ENCODE measurements at places on chromosomes 4 and X.

DNA sequence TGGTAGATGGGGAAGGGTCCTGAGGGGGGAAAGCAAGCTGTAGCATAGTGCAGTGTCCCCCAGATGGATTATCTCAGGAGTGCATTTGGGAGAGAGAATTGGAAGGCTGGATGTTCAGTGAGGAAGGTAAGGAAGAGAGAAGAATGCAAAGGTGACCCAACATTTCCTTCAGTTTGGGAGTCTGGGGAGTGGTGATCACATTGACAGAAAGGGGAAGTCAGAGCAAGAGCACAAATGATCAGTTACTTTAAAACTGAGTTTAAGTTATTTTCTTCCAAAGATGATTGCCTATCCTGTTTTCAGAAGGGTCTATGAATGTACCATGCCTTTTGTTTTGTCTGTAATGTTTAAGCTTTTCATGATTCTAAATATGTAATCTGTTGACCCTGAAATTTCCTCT lies 47.6 kb downstream of the ARHGAP10 start:
- DNase-seq: no peak

DNA sequence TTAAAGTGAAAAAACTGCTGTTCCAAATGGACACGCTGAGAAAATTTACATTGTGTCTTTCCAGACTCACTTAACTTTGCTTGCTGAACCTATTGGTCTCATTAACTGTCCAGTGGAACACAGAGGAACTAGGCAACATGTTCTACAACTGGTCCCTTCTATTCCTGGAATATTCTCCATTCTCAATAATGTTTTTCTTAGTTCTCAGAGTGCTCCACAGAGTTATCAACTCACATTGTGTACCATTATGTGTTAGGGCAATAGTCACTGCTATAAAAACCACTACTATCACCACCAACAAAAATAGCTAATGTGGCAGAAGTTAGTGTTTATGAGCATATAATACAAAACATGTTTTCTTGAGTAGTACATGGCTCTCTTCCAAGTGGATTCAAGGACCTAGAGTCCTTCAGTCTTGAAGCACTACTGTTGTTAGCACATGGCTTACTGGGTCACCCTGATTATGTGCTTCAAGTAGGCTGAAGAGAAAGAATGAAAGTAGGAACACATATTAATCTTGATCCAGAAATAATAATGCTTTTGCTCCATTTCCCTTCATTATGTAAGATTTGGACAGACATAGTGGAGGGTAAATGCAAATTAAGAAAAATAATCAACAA lies 865.3 kb upstream of the HS3ST1 start:
- DNase-seq: no peak

GRCh38 chr4:27357283-27357682 lies 496.6 kb downstream of the STIM2 start:
- DNase-seq: no peak

- DNase-seq: no peak
Measured at GRCh38 chr4:48687313-48688051, 92.6 kb downstream of the FRYL start.

DNA sequence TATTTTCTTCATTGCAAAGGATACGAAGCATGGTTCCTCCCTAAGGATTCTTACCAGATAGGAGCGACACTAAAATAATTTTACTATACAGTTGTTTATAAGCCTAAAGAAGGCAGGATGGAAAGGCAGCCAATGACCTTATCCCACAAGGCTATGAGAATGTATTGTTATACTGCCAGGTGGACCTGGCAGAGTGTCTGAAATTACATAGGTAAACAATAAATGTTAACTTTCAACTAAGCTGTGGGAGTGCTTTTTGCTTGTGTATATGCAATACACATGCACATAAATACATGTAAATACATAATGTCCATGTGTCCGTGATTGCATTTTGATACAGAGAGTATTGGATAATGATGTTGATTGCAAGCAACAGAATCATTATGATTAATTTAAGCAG lies 850.6 kb downstream of the CENPC start:
- DNase-seq: no peak

DNA sequence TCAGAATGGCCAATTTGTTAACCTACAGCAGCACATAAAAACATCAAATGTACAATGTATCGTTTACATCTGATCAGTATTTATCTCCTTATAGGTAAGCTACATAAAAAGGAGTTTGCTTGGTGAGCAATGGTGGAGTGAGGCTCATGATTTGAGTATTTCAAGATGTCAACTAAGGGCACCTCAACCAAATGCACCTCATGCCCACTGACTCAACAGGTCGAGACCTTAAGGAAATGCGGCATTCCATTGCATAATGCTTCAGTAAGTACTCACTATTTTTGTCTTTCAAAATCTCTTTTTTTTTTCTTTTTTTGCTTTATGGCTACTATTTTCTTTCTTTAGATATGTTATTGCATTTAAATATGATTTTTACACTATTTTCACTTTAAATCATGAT lies 181.0 kb upstream of the TLL1 start:
- no peak for DNase-seq

- DNase-seq: no peak
Measured at GRCh38 chrX:21883258-21883657, 27.5 kb downstream of the YY2 start.

DNA sequence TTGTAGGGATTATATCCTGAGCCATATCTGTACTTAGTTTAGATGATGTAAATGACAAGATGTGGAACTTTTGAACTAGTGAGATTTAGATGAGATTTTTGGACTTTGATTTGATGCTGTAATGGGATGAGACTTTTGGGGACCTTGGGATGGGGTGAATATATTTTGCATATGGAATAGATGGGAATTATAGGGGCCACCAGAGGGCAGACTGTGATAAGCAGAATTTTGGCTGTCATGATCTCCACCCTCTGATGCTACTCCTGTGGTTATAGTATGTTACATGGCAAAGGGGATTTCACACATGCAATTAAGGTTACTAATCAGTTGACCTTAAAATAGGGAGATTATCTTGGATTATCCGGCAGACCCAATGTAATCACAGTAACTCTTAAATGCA lies 214.0 kb upstream of the NHS start:
- no peak for DNase-seq

GRCh38 chr4:101309925-101310324 lies 37.4 kb downstream of the PPP3CA start:
- no peak for DNase-seq

DNA sequence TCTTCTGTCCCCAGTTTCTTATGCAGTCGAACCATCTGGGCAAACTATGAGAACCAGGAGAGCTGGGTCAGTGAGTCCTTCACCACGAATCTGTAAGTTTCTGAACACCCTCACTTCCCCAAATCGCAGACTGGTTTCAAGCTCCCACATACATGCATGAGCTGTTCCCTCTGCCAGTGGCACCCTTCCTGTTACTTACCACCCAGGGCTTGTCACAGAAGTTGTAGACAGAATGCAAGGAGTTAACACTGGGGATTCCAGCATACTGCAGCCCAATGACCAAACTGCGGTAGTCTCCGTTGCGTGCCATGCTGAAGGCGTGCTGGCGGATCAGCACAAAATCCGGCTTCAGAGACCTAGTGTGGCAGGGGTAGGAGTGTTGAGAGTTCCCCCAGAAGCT lies 14.6 kb downstream of the SYN1 start:
- DNase-seq: no peak

GRCh38 chrX:12007881-12008280 lies 130.4 kb upstream of the FRMPD4 start:
- peak; percentile 90 for DNase-seq

DNA sequence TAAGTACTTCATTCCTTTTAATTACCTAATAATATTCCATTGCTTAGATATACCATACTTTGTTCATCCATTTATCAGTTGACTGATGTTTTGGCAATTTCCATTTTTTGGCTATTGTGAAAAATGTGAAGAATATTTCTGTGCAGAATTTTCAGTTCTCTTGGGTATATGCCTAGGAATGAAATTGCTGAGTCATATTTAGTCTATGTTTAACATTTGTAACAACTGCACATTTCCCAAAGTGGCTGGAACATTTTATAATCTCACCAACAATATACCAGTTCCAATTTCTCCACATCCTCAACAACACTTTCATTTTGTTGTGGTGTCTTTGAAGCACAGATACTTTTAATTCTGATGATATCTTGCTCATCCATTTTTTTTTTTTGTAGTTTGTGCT lies 215.5 kb downstream of the PDGFC start:
- no peak for DNase-seq

GRCh38 chr4:953574-953915 lies 19.8 kb downstream of the DGKQ start:
- no peak for DNase-seq

DNA sequence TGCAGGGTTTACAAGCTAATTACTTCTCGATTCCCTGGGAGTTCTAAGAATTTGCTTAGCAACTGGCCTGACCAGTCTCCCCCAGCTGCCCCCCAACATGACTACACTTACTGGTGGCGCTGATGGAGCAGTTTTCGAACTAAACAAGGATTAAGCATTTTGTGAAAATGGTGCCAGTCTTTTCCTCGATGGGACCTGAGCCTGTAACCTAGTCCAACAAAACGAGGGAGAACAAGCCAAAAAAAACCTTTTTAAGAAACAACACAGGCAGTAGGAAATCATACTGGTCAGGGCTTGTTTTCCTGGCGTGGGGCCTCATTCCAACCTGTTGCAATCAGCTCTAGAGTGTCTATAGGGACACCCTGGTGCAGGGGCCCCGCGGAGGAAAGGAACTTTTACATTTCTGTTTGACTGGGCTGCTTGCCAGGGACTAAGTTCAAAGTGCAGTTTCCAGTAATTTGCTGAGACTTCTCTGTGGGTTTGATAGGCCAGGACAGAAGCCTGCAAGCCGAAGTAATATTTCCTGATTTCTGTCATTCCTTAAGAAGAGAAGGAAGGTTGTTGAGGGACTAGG lies 158.7 kb downstream of the SPRY1 start:
- DNase-seq: peak; percentile 43
